ENCODE measurements at places on chromosomes 6 and 20.

DNA sequence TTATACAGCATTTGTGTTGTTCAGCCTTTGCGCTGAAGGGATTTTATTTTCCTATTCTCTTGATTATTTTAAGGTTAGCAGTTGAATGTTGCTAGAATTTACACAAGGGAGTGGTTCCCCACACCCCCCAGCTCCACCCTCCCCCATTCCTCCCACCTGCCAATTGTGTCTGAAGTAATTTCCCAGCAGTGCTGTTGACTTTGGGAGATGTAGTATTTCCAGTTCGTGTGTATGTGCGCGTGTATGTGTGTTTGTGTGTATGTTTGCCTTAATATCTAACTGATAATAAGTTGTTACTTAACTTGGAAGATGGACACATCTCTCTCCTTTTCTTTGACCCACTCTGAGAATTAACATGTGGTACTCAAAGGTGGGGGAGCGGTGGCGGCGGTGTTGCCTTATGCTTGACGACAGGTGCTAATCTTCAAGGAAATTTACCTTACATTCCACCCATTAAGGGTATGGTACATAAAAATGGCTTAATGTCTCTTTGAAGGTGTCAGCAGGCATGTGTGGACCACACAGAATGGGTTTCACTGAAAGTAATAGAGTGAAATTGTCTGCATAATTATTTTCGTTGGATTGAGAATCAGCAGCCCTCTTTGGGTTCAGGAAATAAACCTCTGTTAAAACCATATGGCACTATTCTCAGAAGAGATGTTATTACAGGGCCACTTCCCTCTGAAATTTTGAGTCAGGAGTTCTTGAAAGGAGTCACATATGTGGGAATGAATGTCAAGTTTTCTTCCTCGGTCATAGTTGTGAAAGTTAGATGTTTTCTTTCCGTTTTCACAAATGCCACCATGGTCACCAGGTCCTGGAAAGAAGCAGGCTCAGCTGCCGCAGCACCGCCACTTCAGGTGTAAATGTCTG lies 95.6 kb upstream of the SUPT3H start:
- no peak for DNase-seq

- DNase-seq: no peak
Measured at GRCh38 chr6:75503291-75503690, 9.7 kb upstream of the FILIP1 start.

- DNase-seq: no peak
Measured at GRCh38 chr6:105803442-105803841, 282.7 kb upstream of the PRDM1 start.

DNA sequence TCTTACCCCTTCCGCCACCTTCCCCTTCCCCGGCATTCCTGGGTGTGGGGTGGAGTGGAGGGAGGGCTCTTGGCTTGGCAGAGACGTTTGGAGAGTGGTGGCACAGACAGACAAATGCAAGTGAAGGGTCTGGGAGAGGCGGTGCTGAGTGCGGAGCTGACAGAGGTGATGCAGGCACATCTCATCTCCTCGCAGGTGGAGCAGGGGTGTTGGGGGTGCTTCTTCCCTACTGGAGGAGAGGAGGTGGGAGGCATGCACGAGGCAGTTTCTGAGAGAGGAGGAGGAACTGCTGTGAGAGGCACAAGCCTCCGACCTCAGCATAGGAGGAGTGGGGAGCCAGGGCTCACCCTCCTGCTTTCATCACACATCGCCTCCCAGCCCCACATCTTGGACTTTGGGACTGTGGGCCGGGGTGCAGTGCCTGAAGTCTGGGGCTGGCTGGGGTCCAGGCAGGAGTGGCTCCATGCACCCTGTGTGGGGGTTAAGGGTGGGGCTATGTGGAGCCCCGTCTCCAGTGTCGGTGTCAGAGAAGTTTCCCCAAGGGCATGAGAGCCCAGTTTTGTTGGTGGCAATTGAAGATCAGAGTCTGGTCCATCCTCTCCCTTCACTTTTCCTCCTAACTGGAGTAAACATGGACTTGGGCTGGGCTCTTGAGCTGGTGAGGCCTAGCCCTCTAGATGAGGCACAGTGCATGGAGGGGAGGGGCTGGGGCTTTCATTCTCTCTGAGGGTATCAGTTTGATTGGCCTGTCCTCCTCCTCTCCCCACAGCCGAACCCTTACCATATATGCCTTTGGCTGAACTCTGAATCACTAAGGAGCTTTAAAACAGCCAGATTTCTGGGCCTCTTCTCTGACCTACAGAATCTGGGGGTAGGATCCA lies 20.2 kb upstream of the SLC22A7 start:
- no peak for DNase-seq

DNA sequence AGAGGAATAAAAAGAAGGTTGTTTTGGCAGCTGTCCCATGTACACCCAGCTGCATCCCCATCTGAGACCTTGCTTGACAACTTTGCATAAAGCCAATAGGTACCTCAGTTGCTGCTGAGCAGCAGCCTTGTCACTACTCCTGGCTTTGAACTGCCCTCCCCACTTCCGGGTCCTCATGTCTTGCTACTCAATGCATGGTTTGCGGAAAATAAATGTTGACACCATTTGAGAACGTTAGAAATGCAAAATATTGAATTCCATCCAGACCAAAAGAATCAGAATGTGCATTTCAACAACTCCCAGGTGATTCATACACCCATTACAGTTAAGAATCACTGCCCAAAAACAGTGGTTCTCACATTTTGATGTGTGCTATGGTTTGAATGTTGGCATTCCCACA lies 32.9 kb downstream of the GPX5 start:
- DNase-seq: no peak

- no peak for DNase-seq
Measured at GRCh38 chr6:9675122-9675521, 739.8 kb downstream of the TFAP2A start.

DNA sequence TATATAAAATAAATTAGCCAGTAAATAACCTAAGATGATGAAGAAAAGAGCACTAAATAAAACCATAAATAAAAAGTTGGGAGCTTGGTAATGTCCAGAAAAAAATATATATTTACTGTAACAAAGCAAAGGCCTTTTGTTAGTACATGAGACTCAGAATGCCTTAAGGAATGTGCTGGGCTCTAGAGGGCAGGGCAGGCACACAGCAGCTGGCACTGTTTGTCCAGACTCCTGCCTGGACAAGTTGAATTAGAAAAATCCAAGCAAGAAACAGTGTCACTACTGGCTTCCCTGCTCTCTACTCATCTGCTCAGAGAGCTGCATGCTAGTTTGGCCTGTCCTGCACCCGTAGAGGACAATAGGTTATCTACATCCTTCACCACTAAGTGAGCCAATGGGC lies 8.8 kb downstream of the DEFB129 start:
- no peak for DNase-seq

DNA sequence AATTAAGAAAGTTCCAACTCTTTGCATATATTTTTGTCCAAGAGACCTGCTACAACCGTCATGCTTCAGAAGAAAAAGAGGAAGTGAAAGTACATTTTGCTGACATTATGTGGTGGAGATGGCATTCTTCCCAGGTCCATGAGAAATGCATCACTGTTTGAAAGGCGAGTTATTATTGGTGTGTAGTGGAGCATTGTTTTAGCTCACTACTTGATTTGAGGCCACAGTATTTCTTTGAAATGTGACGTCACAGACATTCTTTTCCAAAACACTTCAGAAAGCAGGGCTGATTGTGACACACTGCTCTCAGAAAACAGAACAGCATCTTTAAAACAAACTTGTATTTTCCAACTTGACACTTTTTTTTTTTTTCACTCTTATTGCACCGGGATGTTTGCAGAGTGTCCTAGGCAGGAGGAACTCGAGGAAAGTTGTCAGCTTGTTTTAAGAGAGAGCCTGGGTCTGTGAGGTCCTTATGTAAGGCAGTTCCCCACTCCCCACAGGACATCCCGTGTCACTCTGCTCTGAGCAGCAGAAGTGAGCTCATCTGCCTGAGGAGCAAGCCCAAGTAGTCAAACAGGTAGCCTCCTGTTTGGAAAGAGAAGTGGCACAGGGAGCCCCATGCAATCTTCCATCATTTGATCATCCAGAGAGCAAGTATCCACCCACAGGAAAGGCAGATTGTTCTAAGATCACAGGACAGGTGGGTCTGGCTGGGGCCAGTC lies 1.1 kb downstream of the SPTLC3 start:
- DNase-seq: no peak

DNA sequence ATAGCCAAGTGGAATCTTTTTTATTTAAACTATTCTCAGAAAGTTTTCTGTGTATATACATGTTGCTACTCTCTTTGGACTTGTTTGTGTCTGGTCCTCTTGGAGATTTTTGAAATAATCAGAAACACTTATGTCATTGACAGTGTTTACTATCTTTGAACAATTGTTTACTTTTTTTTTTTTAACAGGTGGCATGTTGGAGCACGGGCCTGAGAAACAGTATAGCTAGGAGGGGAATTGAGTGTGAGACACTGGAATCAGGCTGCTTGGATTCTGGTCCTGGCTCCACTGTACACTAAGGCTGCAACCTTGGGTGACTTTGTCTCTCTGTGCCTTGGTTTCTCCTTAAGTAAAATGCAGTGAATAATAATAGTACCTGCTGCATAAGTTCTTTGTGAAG lies 279.6 kb downstream of the PRL start:
- DNase-seq: no peak

DNA sequence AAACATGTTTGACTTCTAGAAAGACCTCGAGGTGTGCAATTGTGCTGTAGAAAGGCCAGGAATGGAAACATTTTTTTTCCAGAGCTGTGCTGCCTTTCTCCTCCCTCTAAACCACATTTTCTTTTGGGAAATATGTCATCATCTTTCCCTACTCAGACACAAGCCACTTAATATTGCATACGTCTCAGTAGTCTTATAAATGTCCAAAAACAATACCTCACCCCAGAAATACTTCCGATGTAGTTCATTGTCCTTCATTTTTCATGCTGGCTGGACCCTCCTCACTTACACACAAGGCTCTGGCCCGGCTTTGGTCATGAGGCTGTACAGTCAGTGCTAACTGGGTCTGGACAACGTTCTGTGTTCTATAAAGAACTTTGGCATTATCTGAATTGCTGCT lies 126.4 kb downstream of the SCML4 start:
- no peak for DNase-seq

GRCh38 chr20:19828232-19828631 lies 70.2 kb downstream of the RIN2 start:
- DNase-seq: peak; percentile 18

GRCh38 chr6:34514593-34515472 lies 41.3 kb downstream of the SPDEF start:
- no peak for DNase-seq

GRCh38 chr6:89887452-89888137 lies 6.7 kb upstream of the GJA10 start:
- no peak for DNase-seq

- DNase-seq: no peak
Measured at GRCh38 chr6:100115407-100116101, 121.5 kb upstream of the MCHR2 start.

GRCh38 chr6:149053848-149054558 lies 263.5 kb upstream of the TAB2 start:
- DNase-seq: no peak

GRCh38 chr20:57435498-57436222 lies 44.5 kb downstream of the RBM38 start:
- peak; percentile 57 for DNase-seq

- no peak for DNase-seq
Measured at GRCh38 chr6:160265869-160266476, 7.4 kb upstream of the SLC22A2 start.

GRCh38 chr6:144285798-144286502 lies 815 bp downstream of the UTRN start:
- DNase-seq: peak; percentile 1

DNA sequence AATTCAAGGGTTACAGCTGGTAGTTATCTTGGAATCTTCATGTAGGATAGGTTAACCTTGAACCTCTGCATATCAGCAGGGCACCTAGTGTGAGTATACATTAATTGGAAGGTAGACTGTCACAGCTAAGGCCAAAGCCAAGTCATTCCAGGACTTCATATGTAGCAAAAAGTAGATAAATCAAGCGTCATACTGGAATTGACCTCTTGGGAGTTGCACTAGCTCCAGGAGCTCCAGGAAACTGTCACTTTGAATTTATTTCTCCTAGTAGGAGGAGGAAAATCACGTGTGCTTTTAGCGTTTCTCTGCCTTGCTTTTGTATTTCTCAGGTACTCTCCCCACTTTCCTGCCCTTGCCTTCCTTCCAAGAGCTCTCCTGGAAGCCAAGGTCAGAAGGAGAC lies 30.3 kb downstream of the RIPOR2 start:
- no peak for DNase-seq

- DNase-seq: no peak
Measured at GRCh38 chr20:23150304-23151007, 64.3 kb upstream of the CD93 start.

- DNase-seq: no peak
Measured at GRCh38 chr6:40577672-40578071, 9.5 kb downstream of the LRFN2 start.

DNA sequence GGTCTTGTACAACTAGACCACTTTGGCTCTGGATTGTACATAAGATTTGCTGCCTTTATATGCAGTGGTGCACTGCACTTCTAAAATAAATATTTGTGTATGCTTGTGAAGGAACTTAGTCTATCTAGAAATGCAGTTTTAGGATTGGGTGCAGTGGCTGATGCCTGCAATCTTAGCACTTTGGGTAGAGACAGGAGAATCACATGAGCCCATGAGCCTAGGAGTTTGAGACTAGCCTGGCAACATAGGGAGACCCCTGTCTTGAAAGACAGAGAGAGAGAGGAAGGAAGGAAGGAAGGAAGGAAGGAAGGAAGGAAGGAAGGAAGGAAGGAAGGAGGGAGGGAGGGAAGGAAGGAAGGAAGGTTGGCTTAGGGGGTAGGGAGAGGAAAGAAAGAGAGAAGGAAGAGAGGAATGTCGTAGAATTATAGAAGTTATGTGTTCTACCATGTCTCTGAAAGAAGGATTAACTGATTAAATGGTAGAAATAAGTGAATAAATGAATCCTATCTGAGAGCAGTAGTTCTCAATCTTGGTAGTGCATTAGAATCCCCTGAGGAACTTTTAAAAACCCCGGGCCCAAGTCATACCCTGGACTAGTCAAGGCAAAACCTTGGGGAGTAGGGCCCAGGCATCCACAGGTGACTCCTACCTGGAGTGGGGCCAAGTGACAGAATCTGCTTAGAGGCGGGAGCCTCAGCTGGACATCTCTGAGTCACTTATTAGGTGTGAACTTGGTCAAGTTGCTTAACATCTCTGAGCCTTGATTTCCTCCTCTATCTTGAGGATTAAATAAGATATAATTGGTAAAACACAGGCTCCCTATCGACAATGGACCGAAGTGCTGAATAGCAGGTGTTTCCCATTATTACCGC lies 130.3 kb downstream of the ZNF217 start:
- no peak for DNase-seq

- no peak for DNase-seq
Measured at GRCh38 chr20:51096582-51097267, 73.8 kb upstream of the KCNG1 start.

GRCh38 chr20:32474009-32474716 lies 111.0 kb downstream of the NOL4L start:
- no peak for DNase-seq

- no peak for DNase-seq
Measured at GRCh38 chr6:133591275-133591674, 297.6 kb upstream of the TCF21 start.

GRCh38 chr20:18609741-18610140 lies 21.9 kb downstream of the DTD1 start:
- no peak for DNase-seq

- DNase-seq: no peak
Measured at GRCh38 chr6:48111143-48111506, at the start of gene PTCHD4. Gene PTCHD4 (minus strand): TSS chr6:48111197. CDS start chr6:48068957, 42,240 bp downstream.

- DNase-seq: peak; percentile 85
Measured at GRCh38 chr6:110039364-110039980, 61.4 kb downstream of the GPR6 start.

GRCh38 chr6:169064194-169064593 lies 189.5 kb downstream of the THBS2 start:
- DNase-seq: no peak

- DNase-seq: no peak
Measured at GRCh38 chr6:75115481-75115880, 90.4 kb downstream of the COL12A1 start.
